ENCODE measurements at places on chromosomes 4 and X. TPM values are rescaled to one million over a fixed set of nuclear protein-coding genes. Genes with fewer than 3 reads are reported as not detected.

Gene DDIT4L
- 3.4 TPM for total RNA-seq

Gene PNMA6A
- 1.3 TPM for total RNA-seq

Gene SEL1L3
- 91.8 TPM for total RNA-seq

Gene CD40LG
- total RNA-seq: not detected

- DNase-seq: peak; percentile 64
Observed at GRCh38 chr4:54941994-54942552, 183.3 kb downstream of the KDR start.

DNA sequence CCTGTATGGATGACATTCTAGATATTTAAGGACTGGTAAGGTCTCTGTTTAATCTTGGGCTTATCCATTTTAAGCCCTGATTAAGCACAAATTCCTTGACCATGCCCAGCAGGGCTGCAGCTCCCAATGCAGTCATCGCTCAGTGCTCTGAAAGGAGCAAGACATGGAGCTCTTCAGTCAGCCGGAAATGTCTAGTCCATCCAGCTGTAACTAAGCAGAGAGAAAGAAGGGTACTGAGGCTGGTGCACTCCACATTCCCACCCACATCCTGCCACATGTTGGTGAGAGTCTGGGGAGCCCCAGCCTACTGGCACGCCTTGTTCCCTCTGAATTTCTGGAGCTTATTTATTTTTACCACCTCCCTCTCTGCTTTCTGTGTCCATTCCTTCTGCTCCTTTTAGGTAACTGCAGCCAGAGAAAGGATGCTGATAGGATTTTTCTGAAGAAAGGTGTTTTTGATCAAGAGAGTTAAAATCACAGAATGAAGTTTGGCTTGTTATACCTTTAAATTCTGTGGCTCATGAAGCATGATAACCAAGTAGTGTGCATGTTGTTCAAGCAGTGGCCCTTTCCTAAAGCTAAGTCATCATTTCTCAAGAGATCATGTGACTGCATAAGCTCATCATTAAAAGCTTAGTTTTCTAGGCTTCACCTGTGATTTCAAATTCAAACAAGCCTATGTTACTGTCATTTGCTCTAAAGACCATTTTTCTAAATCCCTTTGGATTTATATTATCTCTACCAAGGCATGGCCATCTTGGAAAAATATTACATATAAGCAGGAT, 74.0 kb downstream of the GALNT7 start:
- DNase-seq: no peak

GRCh38 chrX:6464726-6465125, 70.2 kb downstream of the VCX3A start:
- DNase-seq: no peak

GRCh38 chr4:108168671-108169523, at the start of gene LEF1:
Gene LEF1 (minus strand): TSS chr4:108168932. CDS start chr4:108167767, 1,165 bp downstream.
- peak; percentile 57 for DNase-seq

DNA sequence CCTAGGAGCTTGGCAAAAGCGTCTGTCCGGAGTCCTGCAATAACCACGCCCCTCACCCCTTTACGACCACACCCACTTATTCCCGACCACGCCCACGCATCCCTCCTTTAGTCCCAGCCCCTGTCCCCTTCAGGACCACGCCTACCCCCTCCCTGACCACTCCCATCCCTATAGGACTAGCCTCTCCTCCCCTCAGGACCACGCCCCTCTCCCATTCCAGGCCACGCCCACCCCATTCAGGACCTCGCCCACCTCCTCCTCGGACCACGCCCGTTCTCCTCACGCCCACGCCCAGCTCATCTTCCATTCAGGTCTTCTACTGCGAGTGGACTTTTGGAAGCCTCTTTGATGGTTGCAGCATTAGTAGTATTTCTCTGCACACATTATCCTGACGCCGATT, 131.2 kb upstream of the STX18 start:
- DNase-seq: peak; percentile 28

DNA sequence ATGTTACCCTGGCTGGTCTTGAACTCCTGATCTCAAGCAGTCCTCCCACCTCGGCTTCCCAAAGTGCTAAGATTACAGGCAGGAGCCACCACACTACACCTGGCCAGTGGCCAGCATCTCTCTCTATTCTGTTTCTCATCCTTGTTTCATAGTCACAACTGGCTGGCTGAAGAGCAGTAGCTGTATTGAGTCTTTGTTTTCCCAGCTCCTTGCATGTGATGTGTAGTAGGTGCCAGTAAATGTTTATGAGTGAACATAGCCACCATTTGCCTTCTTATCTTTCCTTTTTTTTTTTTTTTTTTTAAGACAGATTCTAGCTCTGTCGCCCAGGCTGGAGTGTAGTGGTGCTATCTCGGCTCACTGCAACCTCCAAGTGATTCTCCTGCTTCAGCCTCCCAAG, 23.6 kb downstream of the NUDT9 start:
- no peak for DNase-seq

DNA sequence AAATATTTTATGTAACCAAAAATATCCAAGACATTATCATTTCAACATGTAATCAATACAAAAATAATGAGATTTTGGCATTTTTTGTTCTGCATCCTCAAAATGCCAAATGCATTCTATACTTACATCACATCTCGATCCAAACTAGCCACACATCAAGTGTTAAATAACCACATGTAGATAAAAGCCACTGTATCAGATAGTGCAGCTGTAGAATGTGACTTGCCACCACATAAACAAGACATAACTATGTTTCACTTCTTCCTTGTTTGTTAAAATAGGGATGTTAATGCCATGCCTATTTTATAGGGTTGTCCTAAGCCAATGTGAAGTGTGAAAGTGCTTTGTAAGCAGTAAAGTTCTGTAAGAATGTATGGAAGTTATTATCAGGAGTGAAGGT, 20.9 kb downstream of the INTS6L start:
- no peak for DNase-seq

- DNase-seq: no peak
Observed at GRCh38 chr4:15832523-15833451, 54.7 kb downstream of the CD38 start.

DNA sequence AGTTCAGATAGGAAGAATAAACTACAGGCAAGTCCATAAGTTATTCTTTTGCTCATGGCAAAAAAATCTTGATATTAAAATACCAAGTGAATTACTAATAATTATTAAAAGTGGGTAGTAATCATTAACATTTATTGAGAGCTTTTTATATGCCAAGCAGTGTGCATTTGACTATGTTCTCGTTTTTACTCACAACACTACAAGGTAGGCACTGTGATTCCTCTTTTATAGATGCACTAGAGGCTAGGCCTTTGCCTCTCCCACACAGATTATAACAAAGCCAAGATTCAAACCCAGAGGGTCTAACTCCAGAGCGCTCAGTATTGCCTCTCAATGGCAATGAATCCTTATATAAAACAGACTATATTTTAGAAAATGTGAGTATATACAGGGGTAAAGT, 254.2 kb downstream of the NAF1 start:
- no peak for DNase-seq

DNA sequence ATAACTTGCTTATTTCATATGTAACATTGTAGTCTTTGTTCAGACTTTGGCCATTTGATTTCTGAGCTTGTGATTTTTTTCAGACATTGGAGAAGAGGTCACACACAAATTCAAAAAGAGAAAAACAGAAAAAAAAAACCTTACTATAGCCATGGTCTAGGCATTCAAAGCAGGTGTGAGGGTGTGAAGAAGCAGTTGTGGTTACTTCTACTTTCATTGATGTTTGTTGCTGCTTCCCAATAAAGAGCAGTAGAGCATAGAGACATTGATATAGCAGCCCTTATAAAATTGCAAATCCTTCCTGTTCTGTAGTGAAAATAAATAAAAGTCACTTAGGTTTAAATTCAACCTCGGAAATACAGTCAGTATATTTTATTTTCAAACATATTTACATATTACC, 671.6 kb downstream of the GRXCR1 start:
- DNase-seq: no peak

DNA sequence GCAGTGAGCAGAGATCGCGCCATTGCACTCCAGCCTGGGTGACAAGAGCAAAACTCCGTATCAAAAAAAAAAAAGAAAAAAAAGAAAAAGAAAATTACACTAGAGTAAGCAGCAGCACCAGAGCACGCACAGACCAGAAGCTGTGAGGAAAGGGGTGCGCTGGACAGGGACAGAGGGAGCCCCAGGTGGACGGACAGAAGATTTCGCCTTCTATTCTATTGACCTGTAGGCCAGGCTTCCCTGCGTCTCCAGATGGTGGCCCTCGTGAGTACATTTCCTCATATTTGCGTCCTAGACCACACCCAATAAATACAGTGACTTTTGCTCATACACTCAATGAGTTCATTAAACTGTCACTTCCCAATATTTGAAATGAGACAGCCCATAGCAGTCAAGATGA, 19.1 kb downstream of the MTNR1A start:
- DNase-seq: no peak

GRCh38 chr4:123889507-123889906, 492.9 kb downstream of the SPRY1 start:
- DNase-seq: no peak

DNA sequence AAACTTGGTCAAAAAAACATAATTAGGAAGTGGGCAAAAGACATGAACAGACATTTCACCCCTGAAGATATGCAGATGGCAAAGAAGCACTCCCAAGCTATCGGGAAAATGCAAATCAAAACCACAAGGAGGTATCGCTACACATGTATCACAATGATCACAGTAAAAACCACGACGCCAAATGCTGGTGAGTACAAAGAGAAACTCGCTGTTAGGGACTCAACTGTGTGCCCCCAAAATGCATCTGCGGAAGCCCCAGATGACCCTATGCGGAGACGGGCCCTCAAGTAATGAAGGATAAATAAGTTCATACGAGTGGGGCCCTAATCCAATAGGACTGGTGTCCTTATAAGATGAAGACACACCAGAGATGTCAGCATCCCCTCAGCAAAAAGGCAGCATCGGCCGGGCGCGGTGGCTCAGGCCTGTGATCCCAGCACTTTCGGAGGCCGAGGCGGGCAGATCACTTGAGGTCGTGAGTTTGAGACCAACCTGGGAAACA, 10.2 kb downstream of the GAK start:
- no peak for DNase-seq

Measured in endothelial cell (in vitro differentiated cells).